ENCODE measurements at places on chromosomes 12 and 14.

GRCh38 chr12:82688596-82688995, 1.9 kb downstream of the TMTC2 start:
- DNase-seq = no peak

GRCh38 chr12:103833095-103833775, 7.8 kb downstream of the NT5DC3 start:
- no peak for DNase-seq

DNA sequence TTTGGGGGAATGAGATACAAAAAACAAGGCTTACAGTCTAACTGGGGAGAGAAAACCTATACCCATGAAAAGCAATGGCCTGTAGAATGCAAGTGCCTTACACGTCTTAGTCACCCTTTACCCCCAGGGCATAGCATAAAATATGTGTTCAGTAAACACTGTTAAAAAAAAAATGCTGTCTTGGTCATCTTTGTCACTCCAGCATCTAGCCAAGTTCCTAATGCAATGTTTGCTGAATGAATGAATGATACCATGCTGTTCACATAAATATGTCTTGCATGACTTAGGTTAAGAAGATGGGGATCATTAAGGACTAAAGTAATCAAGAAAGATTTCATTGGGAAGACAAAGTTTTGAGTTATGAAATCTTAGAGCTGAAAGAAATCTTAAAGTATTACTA, 38.5 kb downstream of the PPP2R5E start:
- no peak for DNase-seq

DNA sequence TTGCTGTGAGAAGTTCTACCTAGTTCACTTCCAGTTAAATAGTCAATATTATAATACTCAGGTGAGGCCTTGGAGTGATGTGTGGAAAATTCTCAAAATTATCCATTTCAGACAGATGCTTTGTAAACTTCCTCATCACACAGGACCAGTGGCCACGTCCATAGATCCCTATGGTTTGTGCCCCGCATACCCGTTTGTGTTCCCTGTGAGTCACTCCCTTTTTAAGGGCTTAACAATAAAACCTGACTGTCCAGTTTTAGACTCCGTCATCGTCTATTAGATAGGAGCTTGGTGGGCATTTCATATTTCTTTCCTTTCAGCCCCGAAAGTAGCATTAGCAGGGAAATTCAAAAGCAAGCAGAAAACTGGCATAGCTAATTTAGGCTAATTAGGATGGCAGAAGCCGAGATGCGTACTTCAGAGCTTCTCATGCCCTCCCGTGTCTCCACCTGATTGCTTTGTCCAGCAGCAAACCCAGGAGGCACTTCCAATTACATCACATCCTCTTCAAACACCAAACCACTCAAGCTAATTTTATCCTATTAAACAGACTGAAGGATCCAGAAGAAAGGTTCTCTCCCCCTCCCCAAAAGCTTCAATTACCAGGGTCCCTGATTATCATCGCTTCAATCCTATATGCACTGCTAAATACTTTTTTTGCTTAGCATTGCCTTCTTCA, 186.6 kb upstream of the OTX2 start:
- no peak for DNase-seq

DNA sequence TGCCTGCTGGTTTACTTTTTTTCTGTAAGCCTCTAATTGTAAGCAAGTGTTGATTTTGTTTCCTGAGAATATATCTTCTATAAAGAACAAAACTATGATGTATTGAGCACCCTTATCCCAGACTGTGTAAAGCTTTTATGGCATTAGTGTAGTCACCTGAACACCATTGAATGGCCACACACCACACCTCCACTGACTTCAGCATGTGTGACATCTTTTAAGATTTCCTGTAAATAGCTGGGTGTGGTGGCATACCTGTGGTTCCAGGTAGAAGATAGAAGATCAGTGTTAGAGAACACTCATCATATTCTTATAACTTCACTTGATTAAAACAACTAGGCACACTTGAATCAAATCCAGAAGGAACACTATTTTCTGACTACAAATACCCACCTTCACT, 51.3 kb downstream of the WBP11 start:
- DNase-seq = no peak

GRCh38 chr12:101642115-101643067, 47.6 kb downstream of the MYBPC1 start:
- peak; percentile 2 for DNase-seq

- no peak for DNase-seq
Observed at GRCh38 chr14:22915886-22916521, 2.9 kb downstream of the RBM23 start.

DNA sequence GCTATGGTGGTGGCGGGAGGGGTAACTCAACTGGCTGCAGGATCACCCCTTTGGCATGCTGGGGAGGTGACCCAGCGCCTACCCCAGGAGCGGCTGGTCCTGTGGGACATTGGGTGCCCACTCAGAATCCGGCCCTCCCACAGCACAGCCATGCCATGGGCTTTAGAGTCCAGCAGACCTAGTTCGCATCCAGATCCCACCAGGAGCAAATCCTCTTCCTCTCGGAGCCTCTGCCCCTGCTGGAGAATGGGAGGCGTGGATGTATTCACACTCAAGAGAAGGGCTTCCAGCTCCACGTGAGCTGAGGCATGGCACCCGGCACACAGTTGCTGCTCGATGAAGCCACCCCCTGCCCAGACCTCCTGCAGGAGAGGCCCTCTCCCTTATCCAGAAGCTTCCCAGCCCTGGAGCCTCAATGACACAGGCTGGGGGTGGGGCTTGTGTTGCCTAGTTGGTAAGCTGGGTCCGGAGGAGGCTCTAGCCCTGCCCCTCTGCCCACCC, 17.7 kb downstream of the FAM222A start:
- no peak for DNase-seq

DNA sequence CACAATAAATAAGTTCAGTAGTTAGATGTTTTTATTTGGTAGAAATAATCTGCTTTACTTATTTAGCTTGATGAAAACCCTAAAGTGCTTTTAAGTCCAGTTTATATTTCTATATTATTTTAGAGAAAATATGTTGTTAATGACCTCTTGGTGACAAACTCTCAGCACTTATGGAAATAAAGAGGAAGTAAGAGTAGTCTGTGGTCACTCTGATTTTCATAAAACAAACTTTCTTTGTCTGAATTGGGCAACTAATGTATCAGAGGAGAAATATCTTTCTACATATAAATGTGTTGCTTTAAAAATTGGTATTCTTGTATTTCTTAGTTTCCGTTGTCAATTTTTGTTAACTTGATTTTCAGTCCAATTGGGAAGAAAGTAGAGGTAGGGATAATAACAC, 878.9 kb upstream of the SEL1L start:
- DNase-seq = no peak

GRCh38 chr14:74571901-74572725, 39.9 kb downstream of the LTBP2 start:
- DNase-seq = no peak

GRCh38 chr14:81311778-81312177, 88.3 kb downstream of the STON2 start:
- DNase-seq = no peak

DNA sequence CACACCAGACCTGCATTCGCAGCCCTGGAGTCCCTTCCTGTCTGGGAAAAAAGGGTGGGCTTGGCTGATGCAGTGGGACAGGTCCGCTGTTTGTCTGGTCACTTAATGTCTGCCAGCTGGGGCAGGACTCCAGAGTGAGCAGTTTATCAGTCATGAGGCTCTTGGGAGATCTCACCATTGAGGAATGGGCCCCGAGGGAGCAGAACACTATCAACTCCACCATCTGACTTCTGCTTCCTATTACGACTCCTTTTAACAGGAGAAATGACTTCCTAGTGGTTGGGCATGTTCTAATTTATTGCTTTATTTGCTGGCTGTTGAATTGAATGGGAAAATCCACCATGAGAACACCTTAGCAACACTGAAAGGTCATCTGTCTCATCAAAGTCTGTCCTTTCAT, 182.5 kb upstream of the RASSF8 start:
- DNase-seq = no peak

DNA sequence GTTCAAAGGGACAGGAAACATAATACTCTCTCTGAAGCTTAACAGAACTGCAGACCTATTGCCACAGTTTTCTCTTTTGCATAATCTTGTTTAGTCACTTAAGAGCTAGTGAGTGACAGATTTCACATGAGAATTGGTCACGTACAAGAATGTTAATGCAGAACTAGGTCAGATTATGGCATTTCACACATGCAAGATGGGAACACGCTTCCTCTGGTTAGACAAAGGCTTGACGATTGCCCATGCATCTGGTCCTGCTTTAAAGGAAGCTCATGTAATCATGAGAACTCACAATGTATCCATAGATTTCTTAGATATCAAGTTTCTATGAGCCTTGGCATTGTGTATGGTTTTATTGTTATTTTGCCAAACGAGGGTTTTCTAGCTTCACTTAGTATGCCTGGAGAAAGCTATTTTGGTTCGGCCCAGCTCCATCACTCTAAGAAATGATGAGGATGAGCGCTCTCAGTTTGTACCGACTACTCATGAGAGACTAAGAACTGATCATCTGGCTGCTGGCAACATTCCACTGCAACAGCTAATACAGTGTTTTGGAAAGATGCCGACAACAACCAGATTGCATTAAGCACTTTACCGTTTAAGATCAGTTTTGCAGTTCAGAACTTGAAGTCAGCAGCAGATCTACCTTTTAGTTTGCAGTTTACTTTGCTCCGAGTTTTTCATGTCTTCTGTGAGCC, 380.0 kb downstream of the DIO2 start:
- no peak for DNase-seq

- no peak for DNase-seq
Observed at GRCh38 chr12:91618281-91618680, 435.7 kb upstream of the DCN start.

GRCh38 chr14:93185349-93185720, 218 bp downstream of the LYSET start:
- no peak for DNase-seq

DNA sequence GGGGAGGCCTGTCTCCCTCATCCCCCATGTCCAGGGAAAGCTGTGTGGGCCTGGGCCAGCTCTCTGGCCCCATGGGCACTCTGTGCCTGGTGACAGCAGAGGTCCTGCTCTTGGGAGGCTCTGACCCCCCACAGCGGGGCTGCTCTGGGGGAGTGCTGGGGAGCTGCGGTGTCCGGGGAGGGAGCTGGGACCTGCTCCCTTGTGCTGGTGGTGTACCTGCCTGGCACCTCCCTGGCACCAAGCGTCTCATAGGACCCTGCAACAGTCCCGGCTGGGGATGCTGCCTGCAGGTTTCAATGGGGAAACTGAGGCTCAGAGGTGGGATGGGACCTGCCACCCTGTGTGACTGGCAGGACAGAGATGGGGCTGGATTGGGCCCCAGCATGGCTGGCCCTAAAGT, 111.3 kb downstream of the KIF26A start:
- DNase-seq = no peak

DNA sequence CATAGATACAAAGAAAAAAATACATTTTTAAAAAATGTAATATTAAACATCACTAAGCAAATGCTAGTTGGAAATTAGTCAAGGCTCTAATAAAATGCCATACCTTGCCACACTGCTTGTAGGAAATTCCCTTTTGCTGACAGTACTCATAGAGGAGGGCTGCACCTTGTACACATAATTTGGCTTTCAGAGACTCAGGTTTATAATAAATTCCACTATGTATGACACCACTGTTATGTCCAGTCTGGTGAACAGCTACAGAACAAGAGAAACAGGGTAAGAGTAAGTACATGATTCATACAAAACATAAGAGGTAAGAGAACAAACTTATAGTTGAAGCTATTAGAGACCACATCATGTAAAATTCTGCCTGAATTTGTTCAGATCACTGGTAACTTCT, 10.1 kb downstream of the L2HGDH start:
- no peak for DNase-seq

DNA sequence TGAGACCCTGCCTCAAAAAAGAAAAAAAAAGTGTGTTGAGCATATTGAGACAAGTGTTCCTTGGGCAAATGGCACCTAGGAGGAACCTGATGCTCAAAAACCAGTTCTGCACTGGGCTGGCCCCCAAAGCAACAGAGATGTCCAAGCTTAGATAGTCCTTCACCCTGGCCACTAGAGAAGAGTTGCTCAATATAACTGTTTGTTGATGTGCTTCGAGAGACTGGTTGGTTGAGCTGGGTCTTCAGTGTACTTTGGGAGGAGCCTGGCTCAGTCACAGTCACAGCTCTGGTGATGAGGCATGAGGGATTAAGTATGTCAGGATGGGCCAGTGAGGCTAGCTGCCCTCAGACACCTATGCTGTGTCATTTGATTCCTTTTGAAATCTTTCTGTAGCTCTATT, 38.0 kb downstream of the SLC2A14 start:
- DNase-seq = no peak

GRCh38 chr12:1488908-1489381, 105.4 kb downstream of the FBXL14 start:
- DNase-seq = peak; percentile 21

- no peak for DNase-seq
Observed at GRCh38 chr12:3164454-3165077, 87.4 kb downstream of the TSPAN9 start.

DNA sequence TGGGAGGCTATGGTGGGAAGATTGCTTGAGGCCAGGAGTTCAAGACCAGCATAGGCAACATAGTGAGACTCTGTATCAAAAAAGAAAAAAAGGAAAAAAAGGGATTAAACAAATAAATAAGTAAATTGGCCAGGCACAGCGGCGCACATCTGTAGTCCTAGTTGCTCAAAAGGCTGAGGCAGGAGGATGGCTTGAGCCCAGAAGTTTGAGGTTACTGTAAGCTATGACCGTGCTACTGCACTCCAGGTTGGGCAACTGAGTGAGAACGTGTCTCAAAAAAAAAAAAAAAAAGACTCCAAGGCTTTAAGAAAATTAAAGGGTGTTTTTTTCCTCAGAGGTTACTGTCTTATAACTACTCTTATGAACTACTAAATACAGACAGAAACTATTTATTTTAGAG, 11.7 kb downstream of the BEST3 start:
- no peak for DNase-seq

GRCh38 chr12:117188961-117189724, 1.1 kb downstream of the FBXO21 start:
- peak; percentile 23 for DNase-seq

- DNase-seq = no peak
Observed at GRCh38 chr12:116090516-116090915, 187.0 kb downstream of the MED13L start.

GRCh38 chr12:124684971-124685688, 117.7 kb upstream of the NCOR2 start:
- DNase-seq = no peak

All from neuronal stem cell (in vitro differentiated cells).